Adrenal gland (tissue), 19 donors: ENCODE measurements at places on chromosomes 5 and 9. TPM values are rescaled to one million over a fixed set of nuclear protein-coding genes. Genes with fewer than 3 reads are reported as not detected.

PHF19 gene
- total RNA-seq, result 21.5 TPM

TSLP gene
- 0.96 TPM for total RNA-seq

TRIM52 gene
- 9.4 TPM for total RNA-seq

SMIM33 gene
- total RNA-seq, result not detected

PPIP5K2 gene
- total RNA-seq, result 42.0 TPM

EHMT1 gene
- total RNA-seq, result 171 TPM

FBXL7 gene
- total RNA-seq, result 22.6 TPM

PROB1 gene
- 15.1 TPM for total RNA-seq

MED27 gene
- total RNA-seq, result 18.5 TPM

PTCH1 gene
- 27.9 TPM for total RNA-seq

SUSD1 gene
- 37.0 TPM for total RNA-seq

SARDH gene
- 1.7 TPM for total RNA-seq

NTRK2 gene
- 2.3 TPM for total RNA-seq

TERT gene
- not detected for total RNA-seq

DBH gene
- 19.6 TPM for total RNA-seq

SLC34A1 gene
- total RNA-seq, result not detected

PCDHA3 gene
- total RNA-seq, result 1.4 TPM

GHR gene
- 9.6 TPM for total RNA-seq
